NCI-H2107 (cell line): ENCODE measurements at places on chromosomes 12 and 14.

- no peak for DNase-seq
These were observed 294.6 kb downstream of the GXYLT1 start for GRCh38 chr12:41850046-41850445.

GRCh38 chr12:89800435-89800834 lies 91.8 kb upstream of the ATP2B1 start:
- no peak for DNase-seq

GRCh38 chr12:79151956-79152355 lies 287.4 kb downstream of the SYT1 start:
- DNase-seq, result no peak

- DNase-seq, result no peak
These were observed 50.3 kb downstream of the BCL2L14 start for GRCh38 chr12:12121061-12121460.

DNA sequence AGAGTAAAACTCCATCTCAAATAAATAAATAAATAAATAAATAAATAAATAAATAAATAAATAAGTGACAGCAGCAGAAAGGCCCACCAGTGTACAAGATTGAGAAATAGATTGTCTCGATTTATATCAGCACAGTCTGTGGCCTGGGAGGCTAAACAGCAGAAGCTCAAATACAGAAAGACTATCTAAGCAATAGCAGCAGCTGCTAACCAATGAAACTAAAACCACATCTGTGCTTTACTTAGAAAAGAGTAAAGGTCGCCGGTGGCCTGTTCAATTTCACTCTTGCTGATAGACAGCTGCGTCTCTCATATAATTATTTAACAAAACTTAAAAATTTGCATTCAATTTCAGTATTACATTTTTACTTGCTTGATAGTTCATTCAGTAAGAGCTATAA lies 325.7 kb downstream of the CEP128 start:
- DNase-seq, result no peak

DNA sequence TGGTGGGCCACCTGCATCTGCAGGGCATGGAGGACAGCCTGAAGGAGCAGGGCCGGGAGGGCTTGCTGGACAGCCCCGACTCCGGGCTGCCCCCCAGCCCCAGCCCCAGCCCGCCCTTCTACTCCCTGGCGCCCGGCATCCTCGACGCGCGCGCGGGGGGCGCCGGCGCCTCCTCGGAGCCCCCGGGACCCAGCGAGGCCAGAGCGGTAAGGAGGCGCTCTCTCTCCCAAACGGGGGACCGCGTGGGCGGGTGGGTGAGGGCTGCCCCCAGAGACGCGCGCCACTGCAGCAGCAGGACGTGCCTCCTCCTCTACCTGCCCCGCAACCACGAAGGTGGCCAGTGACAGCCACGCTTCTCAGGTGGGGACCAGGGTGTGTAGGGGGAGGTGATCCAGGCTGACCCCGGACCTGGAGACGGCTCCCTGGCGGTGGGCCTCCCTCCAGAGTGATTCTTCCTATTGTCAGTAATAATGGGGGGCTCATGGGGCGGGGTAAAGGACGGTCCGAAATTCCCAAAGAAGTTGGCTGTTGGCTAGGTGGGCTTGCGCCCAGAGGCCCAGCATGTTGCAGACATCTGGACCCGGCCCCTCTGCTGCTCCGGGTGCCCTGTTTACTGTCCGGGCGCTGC lies 652 bp downstream of the RFLNA start:
- no peak for DNase-seq

- no peak for DNase-seq
These were observed 4.3 kb downstream of the C14orf93 start for GRCh38 chr14:23005451-23006187.

GRCh38 chr12:38708466-38708865 lies 196.9 kb downstream of the CPNE8 start:
- no peak for DNase-seq

- no peak for DNase-seq
These were observed 36.8 kb downstream of the VDR start for GRCh38 chr12:47868041-47868440.

DNA sequence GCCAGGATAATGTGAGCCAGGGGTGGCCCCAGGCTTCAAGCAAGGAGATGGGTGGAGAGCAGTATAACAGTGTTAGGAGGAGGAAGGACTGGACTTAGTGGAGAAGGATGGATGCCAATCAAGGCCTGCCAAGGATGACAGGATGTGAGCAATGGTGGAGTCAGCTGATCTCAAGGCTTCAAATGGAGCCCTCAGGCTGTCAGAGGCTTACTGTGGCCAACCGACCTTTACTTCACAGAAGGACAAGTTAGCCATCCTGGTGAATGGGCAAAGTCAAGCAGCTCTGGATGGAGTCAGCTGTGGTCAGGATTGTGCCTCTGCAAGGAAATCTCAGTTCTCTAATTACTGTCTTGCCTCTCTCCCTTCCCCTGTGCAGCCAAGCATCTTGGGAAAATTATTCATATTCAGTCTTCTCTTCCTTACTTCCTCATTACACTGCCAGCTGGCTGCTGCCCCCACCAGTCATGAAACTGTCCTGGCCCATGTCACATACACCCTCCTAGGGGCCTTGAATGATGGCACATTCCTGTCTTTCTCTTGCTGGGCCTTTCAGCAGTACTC lies 7.6 kb upstream of the STAT6 start:
- DNase-seq, result no peak

- DNase-seq, result no peak
These were observed 6.4 kb upstream of the CFAP251 start for GRCh38 chr12:121911824-121912585.

DNA sequence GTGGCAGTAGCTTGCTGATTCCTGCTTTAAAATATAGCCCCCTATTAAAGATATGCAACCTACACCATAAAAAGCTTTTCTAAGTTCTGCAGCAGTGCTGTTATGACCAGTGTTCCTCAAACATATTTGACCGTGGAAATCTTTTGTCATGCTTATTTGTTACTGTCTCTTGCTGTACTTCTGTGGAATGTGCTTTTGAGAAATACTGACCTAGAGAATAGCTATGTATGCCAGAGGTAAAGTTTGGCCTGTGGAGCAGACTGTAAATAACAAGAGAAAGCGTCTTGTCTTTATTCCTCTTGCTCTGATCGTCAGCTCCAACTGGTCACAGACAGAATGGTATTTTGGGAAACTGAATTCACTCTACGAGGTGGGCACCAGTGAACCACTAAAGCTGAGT lies 239.0 kb downstream of the FBXL14 start:
- no peak for DNase-seq

- no peak for DNase-seq
These were observed 465 bp downstream of the ADSS1 start for GRCh38 chr14:104724407-104724980.

DNA sequence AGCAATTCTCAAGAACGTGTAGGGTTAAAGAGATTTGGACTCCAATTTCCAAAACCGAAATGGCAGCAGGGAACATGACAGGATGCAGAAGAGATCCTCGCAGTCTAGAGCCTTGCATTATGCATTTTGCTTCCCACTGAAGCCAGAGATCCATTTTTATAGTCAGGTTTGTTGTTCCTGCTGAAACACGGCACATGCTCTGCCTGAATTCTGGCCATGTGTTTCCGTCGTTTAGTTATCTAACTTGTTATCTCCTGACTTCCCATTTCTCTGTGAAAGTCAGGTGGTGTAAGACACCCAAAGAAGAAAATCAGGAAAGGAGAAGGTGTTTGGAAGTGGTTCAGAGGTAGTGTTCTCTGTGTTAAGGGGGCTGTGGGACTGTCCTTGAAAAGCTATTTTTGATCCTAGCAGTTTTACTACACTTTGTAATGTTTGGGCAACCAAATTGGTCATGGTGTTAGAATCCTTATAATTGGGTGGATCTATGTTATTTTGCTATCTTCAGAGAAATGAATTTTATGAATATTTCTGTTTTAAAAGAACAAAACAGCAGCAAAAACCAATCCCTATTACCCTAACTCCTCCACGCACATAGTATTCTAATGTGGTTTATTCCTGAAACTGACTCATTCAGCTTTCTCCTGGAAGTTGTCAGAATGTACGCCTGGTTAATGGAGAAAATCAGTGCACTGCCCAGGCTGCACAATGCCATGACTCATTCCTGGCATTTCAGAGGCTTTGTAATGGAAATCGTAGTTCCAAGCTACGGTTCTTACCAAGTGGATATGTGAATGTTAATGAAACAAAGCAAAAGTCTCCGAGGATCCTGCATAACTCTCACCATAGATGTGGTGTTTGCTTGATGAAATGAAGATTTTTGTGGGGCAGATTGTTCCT lies 110.1 kb downstream of the SAMD4A start:
- no peak for DNase-seq

DNA sequence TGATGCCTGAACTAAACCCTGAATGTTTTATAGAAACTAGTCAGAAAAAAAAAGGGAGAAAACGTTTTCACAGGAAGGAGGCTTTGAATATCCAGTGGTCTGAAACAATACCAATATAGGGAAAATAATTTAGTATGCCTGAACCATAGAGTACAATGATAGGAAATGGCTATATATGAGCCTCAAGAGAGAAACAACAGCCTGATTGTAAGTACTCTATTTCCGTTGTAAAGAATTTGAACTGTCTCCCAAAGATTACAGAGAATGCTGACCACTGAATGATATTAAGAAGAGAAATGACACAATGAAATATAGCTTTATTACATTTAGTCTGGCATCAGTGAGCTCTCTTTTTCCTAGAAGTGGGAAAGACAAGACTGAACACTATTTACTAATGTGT lies 5.5 kb upstream of the GABARAPL1 start:
- DNase-seq, result no peak

DNA sequence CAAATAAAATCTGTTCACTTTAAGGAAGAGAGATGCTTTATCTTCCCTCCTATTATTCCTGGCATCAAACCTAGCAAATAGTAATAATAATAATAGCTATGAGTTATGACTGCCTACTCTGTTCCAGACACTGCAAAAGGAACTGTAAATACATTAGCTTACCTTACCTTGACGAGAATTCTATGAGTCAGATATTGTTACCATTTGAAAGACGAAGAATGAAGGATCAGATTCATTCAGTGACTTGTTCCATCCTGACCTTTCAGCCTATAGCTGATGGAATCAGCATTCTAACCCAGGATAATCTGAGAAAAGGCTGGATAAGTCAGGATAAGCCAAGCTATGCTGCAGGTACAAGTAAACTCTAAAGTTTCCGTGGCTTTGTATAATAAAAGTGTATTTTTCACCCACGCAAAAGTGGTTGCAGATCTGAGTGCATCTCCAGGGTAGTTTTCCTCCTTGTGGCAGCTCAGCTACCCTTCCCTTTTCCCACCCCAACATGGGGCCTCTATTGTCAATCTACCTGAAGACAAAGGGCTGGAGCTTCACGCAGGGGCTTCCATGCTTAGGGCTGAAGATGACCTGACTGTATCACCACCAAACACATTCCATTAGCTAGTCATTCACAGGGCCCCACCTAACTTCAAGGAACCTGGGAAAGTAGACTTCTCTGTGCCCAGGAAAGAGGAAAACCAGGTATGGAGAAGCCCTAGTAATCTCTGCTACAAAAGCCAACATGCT lies 57.2 kb upstream of the CCND2 start:
- no peak for DNase-seq

DNA sequence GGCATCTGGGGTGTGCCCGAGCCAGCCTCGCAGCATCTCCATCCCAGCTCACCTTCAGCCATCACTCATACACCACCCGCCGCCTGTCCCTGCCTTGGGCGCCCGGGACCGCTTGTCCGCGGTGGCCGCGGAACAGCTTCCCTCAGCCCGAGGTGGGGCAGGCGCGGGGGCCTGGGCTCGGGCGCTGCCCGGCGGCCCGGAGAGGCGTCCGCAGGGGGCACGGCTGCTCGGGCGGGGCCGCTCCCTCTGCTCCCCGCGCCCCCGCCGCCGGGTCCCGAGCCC lies 430 bp downstream of the SLC41A2 start:
- DNase-seq, result no peak

DNA sequence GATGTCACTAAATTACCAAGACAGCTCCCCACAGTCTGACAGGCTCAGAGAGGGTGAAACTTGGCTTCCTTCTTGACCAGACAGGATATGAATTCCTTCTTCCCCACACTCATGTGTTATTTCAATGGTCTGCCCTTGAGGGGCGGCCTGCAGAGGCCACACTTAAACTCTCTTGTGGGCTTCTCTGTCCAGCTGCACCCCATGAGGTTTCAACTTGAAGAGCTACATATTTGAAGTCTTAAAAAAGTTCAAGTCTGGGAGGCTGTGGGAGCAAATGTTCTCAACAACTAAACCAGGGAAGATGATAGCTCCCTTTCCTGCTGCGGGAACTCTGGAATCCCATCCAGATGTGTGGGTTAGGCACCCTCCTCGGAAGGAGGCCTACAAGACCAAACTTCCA lies 98.3 kb downstream of the TTC7B start:
- DNase-seq, result no peak

- DNase-seq, result no peak
These were observed 17.2 kb upstream of the BDKRB2 start for GRCh38 chr14:96187216-96188031.

DNA sequence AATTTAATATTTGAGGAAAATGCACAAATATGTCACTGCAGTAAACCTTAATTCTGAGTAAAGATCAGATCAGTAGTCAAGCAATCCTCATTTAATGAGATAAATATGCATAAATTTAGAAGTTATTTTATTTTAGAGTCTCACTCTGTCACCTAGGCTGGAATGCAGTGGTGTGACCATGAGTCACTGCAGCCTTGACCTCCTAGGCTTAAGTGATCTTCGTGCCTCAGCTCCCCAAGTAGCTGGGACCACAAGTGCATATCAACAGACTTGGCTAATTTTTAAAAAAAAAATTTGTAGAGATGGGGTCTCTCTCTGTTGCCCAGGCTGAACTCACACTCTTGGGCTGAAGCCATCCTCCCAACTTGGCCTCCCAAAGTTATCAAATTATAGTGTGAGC lies 41.3 kb downstream of the LMO3 start:
- DNase-seq, result no peak

- DNase-seq, result no peak
These were observed 18.4 kb upstream of the MAP3K9 start for GRCh38 chr14:70827752-70828151.

DNA sequence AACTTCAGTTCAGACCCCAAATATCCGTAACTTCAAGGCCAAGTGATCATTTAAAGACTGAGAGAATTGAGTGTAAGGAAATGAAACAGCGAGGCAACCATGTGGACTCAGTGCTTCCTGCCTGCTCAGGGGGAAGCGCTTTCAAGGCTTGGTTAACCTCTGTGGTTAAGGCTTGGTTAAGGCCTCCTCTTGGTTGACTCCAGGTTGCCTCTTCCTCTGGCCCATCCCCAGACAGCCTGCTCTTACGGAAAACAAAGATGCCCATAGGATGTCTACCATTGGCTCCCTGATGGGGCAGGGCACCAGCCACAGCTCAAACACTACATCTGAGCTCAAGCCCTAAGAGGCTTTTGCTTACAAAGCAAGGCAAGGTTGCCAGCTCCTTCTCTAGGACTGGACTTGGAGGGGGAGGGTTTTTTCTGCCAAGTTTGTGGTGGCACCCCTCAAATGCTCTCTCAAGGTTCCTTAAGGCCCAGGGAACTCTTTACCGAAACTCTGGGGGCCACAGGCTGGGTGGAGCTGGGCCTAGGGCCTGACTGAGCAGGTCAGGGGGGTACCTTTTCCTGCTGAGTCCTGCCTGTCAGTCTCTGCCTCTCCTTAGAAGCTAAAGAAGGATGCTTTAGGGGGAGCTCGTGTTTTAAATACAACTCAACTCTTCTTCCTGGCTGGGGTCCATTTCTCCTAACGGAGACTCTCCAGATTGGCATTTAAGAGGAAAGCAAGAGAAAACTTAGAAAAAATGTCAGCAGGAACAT lies 13.7 kb downstream of the COL2A1 start:
- no peak for DNase-seq

- no peak for DNase-seq
These were observed 10.7 kb downstream of the TBX5 start for GRCh38 chr12:114395233-114395632.
